Effector CD4-positive, alpha-beta T cell (primary cell): ENCODE measurements at places on chromosomes 16 and 17.

DNA sequence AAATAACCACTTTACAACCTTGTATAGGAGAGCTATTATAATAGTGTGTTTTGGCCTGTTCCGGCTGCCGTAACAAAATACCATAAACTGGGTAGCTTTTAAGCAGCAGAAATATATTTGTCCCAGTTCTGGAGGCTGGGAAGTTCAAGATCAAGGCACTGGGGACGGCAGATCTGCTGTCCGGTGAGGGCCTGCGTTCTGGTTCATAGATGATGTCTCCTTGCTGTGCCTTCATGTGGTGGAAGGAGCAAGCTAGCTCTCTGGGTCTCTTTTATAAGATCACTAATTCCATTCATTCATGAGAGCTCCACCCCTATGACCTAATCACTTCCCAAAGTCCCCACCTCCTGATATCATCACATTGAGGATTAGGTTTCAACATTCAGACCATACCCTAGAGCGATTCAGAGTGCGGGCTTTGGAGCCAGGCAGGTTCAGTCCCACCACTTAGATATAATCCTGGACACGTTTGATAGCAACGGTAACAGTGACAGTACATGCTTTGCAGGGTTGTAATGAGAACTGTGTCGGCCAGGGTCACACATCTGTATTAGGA lies 76.2 kb upstream of the ZFHX3 start:
- DNase-seq = no peak

- peak; percentile 69 for DNase-seq
Measured at GRCh38 chr16:11232852-11233726, 22.9 kb downstream of the SOCS1 start.

DNA sequence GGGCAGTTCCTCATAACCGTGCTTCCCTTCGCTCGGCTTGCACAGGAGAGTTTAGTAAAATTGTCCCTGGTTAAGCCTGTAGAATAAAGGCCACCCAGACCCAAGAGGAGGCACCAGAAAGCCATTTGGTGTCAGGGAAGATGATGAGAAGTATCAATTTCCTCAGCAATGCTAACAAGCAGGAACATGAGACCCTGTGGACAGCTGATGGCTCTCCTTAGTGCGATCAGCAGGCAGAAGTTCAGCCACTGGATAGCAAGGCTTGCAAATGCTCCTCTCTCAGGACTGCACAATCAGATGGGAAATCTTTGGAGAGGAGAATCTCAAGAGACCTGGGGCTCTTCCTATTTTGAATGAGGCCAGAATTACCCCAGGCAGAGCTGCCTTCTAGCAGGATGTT lies 261.1 kb upstream of the DYNLRB2 start:
- DNase-seq = no peak

DNA sequence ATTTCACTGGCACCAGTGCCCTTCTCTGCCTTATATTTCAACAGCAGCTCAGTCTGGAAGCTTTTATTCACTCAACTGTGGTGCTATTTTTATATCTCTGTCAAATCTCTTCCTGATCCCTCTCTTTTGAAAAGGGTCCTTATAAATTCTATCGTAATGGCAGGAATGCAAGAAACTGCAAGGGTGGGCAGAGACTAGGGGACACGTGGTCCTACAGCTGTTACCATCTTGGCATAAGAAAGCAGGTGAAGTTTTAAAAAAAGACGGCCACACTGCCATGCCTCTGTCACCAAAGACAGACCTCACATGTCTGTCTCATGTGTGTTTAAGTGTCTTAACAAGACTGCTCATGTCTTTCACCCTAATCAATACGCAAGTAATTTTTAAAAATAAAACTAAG lies 368.4 kb upstream of the CDH11 start:
- no peak for DNase-seq

GRCh38 chr16:48498769-48499631 lies 111.0 kb downstream of the N4BP1 start:
- DNase-seq = no peak

- no peak for DNase-seq
Measured at GRCh38 chr16:55661941-55662643, 6.3 kb downstream of the SLC6A2 start.

GRCh38 chr17:57004944-57005579 lies 27.1 kb downstream of the SCPEP1 start:
- DNase-seq = no peak

DNA sequence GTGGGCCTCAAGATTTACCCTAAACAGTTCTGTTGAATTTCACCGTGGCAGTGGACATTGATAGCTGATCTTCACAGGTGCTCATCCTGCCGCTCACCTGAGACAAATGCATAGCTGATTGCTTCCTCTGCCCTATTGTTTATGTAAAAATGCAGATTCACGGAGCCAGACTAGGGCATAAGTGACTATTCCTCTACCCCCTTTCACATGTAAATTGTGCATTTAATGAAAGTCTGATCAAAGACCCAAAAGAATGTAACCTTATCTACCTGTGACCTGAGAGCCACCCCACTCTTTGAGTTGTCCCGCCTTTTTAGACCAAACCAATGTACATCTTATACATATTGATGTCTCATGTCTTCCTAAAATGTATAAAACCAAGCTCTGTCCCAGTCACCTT lies 312.4 kb upstream of the CDH5 start:
- DNase-seq = no peak

DNA sequence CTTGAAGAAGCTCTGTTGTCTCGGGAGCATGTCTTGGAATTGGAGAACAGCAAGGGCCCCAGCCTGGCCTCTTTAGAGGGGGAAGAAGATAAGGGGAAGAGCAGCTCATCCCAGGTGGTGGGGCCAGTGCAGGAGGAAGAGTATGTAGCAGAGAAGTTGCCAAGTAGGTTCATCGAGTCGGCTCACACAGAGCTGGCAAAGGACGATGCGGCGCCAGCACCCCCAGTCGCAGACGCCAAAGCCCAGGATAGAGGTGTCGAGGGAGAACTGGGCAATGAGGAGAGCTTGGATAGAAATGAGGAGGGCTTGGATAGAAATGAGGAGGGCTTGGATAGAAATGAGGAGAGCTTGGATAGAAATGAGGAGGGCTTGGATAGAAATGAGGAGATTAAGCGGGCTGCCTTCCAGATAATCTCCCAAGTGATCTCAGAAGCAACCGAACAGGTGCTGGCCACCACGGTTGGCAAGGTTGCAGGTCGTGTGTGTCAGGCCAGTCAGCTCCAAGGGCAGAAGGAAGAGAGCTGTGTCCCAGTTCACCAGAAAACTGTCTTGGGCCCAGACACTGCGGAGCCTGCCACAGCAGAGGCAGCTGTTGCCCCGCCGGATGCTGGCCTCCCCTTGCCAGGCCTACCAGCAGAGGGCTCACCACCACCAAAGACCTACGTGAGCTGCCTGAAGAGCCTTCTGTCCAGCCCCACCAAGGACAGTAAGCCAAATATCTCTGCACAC lies 21.2 kb downstream of the AKAP1 start:
- DNase-seq = no peak

- DNase-seq = no peak
Measured at GRCh38 chr17:79843816-79844800, 4.9 kb upstream of the CBX4 start.

DNA sequence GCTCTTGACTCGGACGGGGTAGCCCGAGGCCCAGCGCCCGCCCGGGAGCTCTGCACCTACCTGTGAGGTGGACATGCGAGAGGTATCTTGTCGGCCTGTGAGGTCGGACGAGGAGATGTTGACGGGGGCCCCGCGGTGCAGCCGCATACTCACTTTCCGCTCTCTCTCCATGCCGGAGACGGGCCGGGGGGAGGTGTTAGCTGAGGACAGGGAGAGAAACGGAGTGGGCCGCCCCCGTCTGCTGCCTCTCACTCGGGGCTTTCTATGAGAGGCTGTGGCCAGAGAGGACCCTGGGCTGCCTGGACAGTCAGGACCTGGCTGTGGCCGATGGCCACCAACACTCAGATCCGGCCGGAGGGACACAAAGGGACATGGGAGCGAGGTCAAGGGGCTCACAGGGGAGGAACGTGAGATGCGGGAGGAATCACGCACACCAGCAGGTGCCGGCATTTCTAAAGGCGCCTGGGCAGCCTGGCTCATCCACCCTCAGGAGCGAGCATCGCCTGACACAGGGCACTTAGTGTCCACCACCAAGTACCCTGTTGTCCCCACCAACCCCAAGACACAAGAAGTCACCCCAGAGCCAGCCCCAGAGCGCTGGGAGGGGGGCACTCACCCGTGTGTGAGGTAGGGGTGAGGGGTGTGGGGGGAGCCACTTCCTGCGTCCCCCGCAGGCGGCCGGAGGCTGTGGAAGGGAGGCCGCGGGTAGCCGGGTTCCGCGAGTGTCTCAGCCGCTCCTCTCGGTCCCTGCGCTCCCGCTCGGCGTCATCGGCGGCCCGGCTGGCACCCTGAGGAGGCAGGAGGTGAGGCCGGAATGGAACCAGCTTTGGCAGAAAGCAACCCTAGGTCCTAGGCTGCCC lies 20.2 kb downstream of the SLC16A3 start:
- no peak for DNase-seq

GRCh38 chr16:27154705-27155521 lies 48.4 kb upstream of the KDM8 start:
- peak; percentile 58 for DNase-seq

- no peak for DNase-seq
Measured at GRCh38 chr16:81700071-81700779, 78.9 kb upstream of the PLCG2 start.
